ENCODE measurements at places on chromosomes 13 and 19.
A peak's percentile ranks its signal among the peaks of the same experiment; 100 is the strongest.

GRCh38 chr13:90535421-90535820 lies 812.1 kb upstream of the MIR17HG start:
- DNase-seq = no peak

GRCh38 chr13:43647471-43647870 lies 139.3 kb downstream of the ENOX1 start:
- no peak for DNase-seq

DNA sequence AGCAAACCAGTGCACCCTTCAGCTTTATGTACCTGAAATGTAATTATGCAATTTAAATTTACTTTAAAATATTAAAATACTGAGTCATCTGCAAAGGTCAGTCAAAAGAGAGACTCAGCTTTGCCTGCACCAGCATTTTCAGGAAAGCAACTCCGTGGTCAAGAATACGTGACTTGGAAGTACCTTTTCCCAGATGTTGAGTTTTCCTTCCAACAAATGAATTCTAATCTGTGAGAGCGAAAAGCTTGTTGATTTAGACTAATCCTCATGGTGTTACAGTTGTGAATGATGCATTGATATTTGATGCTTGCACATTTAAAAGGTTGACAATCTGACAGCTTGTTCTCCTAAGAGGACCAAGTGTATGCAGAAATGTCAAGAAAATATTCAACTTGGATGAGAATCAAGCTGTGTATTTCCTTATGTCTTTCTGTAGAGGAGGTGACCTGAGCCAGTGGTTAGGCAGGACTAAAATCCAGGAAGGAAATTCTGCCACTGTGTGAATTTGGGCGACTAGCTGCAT lies 270.4 kb downstream of the ABCC4 start:
- no peak for DNase-seq

- DNase-seq = no peak
These were observed 6.3 kb upstream of the GRIN3B start for GRCh38 chr19:993831-994393.

DNA sequence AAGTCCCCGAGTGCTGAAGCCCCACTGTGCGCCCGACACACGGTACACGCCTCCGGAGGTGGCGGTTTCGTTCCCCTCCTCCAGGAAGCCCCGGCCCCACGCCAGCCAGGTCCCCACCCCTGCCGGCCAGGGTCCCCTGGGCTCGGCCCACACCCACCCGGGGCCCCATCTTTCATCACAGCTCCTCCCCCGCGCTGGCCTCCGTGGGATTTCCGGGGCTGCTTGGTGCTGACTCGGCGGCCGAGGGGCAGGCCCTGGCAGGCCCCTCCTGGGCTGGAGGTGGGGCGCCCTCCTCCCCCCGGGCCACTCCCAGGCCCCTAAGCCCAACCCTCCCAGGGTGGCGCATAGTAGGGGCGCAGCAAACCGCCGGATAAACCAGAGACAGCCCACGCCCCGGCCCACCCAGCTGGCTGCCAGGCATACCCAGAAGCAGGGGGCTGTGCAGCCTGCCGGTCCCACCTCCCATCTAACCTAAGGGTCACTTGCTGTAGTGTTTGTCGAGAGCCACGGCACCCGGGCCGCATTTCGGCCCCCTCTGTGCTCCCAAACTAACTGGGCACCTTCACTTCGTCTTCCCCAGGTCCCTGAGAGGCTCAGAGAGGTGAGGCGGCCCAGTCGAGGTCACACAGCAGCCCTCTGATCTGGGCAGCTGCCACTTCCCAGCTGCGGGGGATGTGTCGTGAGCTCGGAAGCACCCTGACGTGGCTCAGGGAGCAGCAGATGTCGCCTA lies 6.6 kb downstream of the ZBTB7A start:
- DNase-seq = peak; percentile 40

- no peak for DNase-seq
These were observed 6.4 kb upstream of the TBXA2R start for GRCh38 chr19:3612901-3613741.

DNA sequence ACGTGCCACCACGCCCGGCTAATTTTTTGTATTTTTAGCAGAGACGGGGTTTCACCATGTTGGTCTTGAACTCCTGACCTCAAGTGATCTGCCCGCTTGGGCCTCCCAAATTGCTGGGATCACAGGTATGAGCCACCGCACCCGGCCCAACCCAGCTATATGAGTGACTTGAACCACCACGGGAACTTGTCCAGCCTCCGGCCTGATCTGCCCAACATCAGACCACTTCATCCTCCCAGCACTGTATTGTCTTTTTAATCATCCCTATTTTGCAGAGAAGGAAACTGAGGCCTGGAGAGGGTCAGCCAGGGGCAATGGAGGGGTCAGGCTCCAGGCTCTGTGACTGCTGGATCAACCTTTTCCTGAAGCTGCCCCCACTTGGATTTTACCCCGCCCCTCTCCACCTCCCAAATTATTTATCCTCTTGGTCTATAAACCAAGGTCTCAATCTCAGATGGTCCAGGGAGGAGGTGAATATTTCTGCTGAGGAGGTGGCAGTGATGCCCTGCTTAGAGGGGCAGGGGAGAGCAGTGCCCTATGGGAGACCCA lies 893 bp upstream of the PLIN3 start:
- no peak for DNase-seq

- no peak for DNase-seq
These were observed 1.9 kb upstream of the ZNF653 start for GRCh38 chr19:11507370-11508078.

DNA sequence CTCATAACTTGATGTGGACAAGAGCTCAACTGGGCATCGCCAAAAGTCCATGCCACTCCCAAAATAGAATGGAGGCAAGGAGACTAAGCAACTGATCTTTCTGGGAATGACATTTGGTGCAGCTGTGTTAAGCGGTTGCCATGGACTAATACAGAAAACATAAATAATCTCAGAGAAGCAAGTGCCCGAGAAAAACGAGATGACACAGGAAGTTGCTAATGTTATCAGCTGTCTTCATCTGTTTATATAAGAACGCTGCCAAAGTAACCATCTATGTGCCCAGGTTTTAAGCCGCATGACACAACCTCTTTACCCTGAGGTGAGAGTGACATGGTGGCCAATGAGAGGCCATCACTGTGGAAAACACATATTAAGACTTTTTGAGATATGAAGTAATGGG lies 54.9 kb upstream of the SACS start:
- no peak for DNase-seq

GRCh38 chr13:80939581-80939980 lies 598.7 kb upstream of the SPRY2 start:
- no peak for DNase-seq

DNA sequence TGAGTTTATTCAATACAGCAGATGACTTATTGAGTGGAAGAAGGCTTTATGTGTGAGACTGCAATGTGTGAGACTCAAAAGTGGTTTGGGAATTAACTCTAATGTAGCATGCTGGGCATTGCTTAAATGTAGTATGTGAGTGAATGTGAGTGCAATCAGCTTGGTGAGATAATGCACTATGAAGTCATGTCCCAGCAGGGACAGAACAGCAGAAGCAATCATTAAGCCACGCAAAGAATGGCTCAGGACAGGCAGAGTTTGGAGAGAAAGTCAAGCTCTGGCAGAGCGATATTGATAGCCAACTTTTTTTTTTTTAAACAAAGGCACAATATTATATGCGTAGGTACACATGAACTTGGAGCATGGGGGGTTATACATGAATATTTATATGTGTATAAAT lies 597.7 kb downstream of the GPC6 start:
- DNase-seq = no peak

GRCh38 chr13:26071691-26072090 lies 19.9 kb upstream of the SHISA2 start:
- DNase-seq = no peak

GRCh38 chr13:28967029-28967915 lies 147.1 kb downstream of the MTUS2 start:
- DNase-seq = no peak

GRCh38 chr13:77034881-77035280 lies 7.9 kb upstream of the FBXL3 start:
- DNase-seq = no peak

DNA sequence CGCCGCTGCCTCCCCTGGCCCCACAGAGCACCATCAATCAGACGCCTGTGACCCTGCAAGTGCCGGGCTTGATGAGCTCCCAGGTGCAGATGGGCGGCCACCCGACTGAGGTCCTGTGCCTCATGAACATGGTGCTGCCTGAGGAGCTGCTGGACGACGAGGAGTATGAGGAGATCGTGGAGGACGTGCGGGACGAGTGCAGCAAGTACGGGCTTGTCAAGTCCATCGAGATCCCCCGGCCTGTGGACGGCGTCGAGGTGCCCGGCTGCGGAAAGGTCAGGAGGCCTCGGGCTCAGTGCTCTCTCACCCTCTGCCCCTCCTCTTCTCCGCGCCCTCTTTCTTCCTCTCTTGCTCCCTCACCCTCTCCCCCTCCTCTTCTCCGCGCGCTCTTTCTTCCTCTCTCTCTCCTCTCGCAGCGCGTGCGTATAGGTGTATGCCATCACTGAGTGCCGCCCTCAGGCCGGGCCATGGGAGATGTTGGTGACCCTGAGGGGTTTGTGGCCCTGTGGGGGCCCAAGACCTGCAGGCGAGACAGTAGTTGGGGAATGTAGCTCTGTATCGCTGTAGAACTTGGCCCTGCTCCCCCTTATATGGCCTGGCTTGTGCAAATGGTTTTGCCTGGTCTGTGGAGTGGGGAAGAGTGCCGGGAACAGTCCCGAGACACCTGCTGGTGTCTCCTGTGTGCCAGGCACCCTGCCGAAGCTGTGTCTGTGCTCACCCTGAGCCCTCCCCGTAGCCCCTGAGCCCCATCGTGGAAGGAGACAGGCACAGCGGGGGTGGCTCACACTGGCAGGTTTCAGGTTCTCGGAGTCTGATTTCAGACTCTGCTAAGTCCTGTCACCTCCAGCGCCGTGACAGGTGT lies 5.4 kb upstream of the EPN1 start:
- no peak for DNase-seq

- no peak for DNase-seq
These were observed 195.3 kb downstream of the LMO7 start for GRCh38 chr13:75831389-75831788.

GRCh38 chr13:39960191-39960590 lies 304.7 kb downstream of the COG6 start:
- DNase-seq = no peak

GRCh38 chr19:2887391-2887914 lies 13.3 kb upstream of the ZNF57 start:
- no peak for DNase-seq

GRCh38 chr19:30878495-30878894 lies 470.7 kb downstream of the TSHZ3 start:
- DNase-seq = no peak

DNA sequence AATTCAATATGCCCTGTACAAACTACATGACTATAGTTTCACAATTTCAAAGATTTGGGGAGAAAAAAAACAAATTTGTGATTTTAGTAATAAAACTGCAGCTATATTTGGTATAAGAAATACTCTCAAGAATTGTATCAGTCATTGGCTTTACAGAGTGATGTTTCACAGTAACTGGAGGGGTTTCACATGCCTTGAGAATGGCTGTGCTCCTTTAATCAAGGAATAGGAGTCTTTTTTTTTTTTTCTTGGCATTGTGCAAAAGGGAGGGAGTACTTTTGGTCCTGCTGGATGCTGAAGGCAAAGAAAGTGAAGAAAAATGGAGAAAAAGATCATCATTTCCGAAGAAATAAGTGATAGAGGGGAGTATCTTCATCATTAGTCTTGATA lies 6.8 kb downstream of the ZNF507 start:
- DNase-seq = no peak

DNA sequence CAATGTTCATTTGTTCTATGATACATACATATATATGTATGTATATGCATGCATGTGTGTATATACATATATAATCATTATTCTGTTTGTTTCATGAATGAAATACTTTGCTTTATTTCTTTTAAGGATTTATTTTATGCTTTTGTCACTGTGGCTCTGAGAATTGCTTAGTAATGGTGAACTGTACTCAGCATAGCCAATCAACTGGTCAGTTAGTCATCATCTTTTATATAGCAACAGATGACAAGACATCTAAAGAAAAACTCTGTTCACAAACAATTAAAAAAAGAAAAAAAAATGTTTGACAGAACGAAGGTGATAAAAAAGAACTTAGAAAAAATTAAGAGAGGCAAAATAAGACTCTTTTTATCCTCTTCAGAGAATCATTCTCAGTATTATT lies 1440.3 kb downstream of the PCDH9 start:
- no peak for DNase-seq

DNA sequence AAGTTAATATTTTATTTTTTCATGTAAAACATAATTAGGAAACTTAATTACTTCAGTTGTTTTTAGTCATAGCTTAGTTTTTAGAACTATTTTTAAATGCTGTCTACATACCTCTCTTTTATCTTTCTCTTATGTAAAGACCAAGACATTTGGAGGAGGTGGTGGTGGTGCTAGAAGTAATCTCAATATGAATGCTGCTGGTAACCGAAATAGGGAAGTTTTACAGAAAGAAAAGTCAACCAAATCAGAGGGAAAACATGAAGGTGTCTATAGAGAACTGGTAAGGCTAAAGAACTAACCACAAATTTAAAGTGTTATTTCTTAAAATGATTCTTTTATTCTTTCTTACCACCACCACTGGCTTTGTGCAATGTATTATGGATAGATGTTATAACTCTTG lies 97.3 kb downstream of the TDRD3 start:
- DNase-seq = no peak

Data from stimulated activated CD4-positive, alpha-beta T cell treated with anti-CD3 and anti-CD28 coated beads, Interleukin-1b, Interleukin-23, amount 100 ng/mL, for 48 hours (primary cell).